ENCODE measurements at places on chromosomes 3 and 15.

DNA sequence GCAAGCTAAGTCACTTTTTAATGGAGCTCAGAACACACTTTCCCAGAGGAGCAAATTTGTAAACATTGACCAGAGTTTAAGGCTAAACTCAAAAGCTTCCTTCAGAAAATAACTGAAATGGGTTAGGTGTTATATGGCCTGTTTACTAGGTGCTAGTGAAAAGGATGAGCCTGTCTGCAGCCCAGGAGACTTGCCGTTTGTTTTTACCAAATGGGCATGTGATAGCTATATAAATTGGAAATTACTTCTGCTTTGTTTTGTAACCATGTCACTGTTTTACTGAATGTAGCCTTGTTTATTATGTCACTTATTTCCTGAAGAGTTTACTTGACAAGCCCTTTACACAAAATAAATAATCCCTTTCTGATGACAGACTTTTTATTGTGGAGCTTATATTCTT is 109.4 kb upstream of the THSD4 start:
- DNase-seq = no peak

DNA sequence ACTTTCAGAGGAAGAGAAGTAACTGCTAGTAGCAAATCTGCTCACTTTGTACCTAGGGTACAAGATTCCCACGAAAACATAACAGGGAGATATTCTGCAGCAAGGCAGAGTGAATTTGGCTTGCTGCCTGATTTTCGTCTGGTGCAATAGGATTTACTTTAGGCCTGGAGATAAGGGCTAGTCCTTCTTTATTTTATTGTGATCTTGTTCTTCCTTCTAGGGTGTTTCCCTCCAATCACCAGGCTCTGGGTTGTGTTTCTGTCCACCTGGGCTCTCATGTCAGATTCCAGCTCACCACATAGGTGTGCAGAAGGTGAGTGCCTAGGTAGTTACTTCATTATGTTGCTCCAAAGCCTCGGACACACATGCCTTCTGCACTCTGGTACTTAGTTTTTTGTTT is 211.8 kb upstream of the RGMA start:
- DNase-seq = no peak

DNA sequence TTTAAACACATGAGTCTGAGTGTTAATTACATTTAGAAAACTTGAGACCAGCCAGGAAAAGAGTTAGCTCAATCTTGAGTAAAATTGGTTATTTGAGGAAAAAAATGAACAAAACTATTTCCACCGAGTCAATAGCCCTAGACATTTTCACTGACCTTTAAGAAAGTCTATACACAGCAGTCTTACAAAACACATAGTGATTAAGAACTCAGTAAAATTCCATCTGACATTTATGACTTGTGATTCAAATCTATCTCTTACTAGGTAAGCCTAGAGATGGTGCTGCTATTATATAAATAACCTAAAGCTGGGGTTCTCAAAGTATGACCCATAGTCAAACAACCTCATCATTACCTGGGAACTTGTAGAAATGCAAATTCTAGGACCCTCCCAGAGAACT is 109.1 kb upstream of the COL8A1 start:
- no peak for DNase-seq

GRCh38 chr3:46496746-46497555 is 825 bp upstream of the RTP3 start:
- DNase-seq = no peak

- no peak for DNase-seq
Measured at GRCh38 chr3:129445471-129445870, 5.4 kb downstream of the IFT122 start.

DNA sequence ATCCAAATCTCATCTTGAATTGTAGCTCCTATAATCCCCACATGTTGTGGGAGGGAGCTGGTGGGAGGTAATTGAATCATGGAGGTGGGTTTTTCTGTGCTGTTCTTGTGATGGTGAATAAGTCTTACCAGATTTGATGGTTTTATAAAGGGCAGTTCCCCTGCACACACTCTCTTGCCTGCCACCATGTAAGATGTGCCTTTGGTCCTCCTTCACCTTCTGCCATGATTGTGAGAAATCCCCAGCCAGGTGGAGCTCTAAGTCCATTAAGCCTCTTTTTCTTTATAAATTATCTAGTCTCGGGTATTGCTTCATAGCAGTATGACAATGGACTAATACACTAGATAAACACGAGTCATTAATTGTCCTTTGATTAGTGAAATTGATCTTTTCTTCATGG is 214.5 kb upstream of the CFAP20DC start:
- no peak for DNase-seq

GRCh38 chr3:131218196-131218595 is 163.4 kb upstream of the NUDT16 start:
- no peak for DNase-seq

GRCh38 chr15:58077427-58077826 is 11.9 kb upstream of the ALDH1A2 start:
- DNase-seq = no peak

- no peak for DNase-seq
Measured at GRCh38 chr3:111979434-111980038, 710 bp downstream of the ABHD10 start.

DNA sequence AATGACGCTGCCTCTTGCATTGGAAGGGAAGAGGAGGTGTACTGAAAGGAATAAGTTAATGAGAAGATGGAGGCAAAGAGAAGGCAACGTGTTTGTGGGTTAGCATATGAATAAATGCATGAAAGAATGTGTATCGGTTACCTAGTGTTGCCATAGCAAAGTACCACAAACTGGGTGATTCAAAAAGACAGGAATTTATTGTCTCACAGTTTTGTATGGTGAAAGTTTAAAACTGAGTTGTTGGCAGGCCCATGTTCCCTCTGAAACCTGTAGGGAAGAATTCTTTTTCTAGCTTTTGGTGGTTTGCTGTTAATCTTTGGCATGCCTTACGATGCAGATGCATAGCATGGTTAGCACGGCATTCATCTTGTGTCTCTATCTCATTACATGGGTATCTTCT is 729.9 kb downstream of the MECOM start:
- DNase-seq = no peak

- no peak for DNase-seq
Measured at GRCh38 chr15:67521783-67522568, 1.0 kb downstream of the C15orf61 start.

GRCh38 chr3:27213450-27213849 is 155.7 kb downstream of the NEK10 start:
- no peak for DNase-seq

GRCh38 chr3:53673722-53674350 is 172.4 kb downstream of the CHDH start:
- no peak for DNase-seq

DNA sequence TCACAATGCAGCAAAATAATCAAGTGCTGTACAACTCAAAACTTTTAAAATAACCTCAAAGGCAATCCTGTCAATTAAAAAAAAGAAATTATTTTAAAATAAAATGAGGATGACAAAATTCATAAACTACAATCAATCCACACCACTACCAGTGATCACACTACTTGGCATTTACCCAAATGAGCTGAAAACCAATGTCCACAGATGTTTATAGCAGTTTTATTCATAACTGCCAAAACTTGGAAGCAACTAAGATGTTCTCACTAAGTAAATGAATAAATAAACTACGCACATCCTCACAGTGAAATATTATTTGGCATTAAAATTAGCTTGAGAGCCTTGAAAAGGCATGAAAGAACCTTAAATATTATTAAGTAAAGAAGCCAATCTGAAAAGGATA is 121.3 kb downstream of the STAG1 start:
- no peak for DNase-seq

- no peak for DNase-seq
Measured at GRCh38 chr15:91784973-91785709, 68.4 kb upstream of the SLCO3A1 start.

DNA sequence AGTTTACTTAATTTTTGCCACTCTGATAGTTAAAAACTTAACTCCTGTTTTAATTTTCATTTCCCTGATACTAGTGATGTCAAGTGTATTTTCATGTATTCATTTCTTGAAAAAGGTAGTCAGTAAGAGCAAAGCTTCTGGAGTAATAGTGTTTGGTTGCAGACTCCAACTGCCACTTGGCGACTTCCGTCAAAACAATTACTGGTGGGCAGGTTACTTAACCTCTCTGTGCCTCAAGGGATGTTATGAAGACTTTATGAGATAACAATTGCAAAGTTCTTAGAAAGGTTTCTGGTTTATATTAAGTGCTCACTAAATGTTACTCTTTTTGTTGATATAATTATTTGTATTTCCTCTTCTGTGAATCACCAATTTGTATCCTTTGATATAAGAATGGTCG is 129.7 kb downstream of the NFKBIZ start:
- DNase-seq = no peak

GRCh38 chr15:31489801-31490646 is 163.4 kb downstream of the KLF13 start:
- no peak for DNase-seq

GRCh38 chr3:7209098-7209497 is 348.2 kb downstream of the GRM7 start:
- DNase-seq = no peak

DNA sequence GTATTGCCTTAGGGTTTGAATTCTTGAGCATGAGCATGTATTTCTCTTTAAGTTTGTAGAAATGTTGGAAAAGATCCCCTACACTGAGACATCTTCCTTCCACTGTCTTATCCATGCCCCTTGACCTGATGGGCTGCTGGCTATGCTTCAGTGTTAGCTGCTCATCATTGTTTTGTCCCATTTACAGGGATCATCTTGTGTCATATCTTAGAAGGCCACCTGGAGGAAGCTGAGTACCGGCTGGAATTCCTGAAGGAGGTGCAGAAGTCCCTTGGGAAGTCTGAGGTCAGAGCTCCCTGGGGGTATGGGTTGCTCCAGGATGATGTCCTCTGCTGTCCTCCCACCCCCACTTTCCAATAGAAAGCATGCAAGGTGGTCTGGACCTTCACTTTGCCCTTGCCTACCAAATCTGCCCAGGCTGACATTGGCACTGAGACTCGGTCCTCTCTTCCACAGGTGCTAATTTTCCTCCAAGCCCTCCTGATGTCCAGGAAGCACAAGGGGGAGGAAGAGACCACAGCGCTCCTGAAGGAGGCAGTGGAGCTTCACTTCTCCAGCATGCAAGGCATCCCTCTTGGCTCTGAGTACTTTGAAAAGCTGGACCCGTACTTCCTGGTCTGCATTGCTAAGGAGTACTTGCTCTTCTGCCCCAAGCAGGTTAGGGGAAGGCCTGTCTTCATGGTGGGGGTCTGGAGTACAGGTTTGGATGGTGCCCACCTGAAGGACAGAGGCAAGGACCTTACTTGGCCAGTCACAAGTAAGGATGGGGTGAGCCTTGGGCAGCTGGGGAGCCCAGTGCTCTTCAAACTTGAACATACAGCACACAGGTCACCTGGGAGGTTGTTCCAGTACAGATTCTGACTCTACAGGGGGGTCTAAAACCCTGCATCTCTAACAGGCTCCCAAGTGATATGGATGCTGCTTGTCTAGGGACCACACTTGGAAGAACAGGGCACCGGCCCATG is 17.7 kb downstream of the TTC21A start:
- DNase-seq = no peak

DNA sequence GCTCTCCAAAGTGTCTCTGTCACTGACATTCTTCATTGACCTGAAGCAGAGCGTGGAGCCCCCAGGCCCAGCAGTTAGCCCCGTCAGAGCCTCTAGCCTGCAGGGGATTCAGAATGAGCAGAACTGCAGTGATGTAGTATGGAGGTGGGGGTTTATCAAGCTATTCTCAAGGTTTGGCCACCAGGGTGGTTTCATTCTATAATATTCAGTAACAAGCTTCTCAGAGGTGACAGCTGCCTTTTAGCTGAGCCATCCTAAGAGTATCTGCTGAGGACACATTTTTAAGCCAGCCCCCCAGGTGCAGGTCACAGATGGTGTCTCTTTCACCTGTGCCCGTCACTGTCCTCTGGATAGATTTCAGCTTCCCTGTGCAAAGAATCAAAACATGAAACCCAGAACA is 31.9 kb downstream of the CMTM7 start:
- no peak for DNase-seq

DNA sequence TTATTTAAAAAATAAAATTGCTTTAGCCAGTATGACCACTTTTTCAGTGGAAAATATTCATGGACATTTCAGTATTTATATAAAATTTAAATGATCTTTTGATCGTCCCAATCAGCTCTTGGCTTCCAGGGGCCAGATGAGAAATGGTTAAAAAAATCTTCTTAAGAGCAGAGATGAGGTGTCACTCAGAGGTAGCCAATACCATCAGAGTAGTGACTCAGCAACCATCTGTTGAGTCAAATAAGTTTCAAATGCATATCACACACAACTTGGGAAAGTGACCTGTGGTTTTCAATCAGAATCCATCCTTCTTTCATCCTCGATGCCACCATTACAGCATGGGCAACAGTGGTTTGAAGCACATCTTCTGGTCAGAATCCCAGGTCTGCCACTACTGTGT is 958.8 kb upstream of the NR2F2 start:
- no peak for DNase-seq

DNA sequence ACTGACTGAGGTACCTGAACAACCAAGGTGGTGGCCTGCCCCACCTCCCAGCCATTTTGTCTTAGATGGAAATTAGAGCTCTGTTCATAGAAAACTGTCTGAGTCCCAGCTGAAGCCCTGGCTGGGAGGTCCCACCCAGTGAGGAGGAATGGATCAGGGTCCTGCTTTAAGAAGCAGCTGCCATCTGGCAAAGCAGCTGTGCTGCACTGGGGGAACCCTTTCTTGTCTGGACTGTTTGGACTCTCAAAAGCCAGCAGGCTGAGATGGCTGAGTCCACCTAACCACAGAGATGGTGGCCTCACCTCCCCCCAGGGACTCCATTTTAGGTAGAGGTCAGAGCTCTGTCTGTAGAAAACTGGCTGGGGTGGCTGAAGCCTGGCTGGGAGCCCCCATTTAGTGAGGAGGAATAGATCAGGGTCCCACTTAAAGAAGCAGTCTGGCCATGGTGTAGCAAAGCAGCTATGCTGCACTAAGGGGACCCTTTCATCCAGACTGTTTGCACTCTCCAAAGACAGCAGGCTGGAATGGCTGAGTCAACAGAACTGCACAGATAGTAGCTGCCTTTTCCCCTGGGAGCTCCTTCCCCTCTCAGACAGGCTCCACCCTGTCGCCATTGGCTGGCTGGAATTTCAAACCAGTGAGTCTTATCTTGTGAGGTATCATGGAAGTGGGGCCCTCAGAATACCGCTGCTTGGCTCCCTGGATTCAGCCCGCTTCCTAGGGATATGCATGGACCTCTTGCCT is 116.9 kb downstream of the EPHA6 start:
- DNase-seq = no peak

GRCh38 chr3:173583496-173583895 is 186.0 kb downstream of the NLGN1 start:
- no peak for DNase-seq

GRCh38 chr3:53602866-53603265 is 108.5 kb downstream of the CACNA1D start:
- no peak for DNase-seq

DNA sequence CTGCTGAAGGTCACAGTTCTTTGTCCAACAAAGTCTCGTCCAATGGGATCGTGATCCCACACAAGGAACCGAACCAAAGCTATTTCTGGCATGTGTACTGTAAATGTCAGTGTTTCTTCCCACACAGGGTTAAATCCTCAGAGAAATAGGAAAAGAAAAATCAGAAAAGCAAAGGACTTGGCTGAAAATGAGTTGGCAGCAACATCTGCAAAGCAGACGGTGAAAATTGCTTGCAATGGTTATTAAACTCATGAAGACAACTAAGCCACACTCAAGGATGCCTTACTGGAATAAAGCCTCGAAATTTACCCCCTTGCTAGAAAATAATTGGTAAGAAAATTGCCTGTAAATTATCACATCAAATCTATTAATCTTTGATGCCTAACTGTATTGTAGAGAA is 195.2 kb upstream of the STRIT1 start:
- DNase-seq = no peak

GRCh38 chr15:50353251-50353974 is 1.6 kb downstream of the GABPB1 start:
- DNase-seq = no peak

Measured in activated naive CD8-positive, alpha-beta T cell treated with anti-CD3 and anti-CD28 coated beads, Interleukin-2, amount 50 U/mL, for 16 hours (primary cell).